ENCODE measurements at places on chromosomes 2 and 18.

- no peak for DNase-seq
Observed at GRCh38 chr18:79849328-79850207, 51.8 kb downstream of the KCNG2 start.

- DNase-seq = no peak
Observed at GRCh38 chr2:206257350-206257749, 17.1 kb upstream of the ZDBF2 start.

DNA sequence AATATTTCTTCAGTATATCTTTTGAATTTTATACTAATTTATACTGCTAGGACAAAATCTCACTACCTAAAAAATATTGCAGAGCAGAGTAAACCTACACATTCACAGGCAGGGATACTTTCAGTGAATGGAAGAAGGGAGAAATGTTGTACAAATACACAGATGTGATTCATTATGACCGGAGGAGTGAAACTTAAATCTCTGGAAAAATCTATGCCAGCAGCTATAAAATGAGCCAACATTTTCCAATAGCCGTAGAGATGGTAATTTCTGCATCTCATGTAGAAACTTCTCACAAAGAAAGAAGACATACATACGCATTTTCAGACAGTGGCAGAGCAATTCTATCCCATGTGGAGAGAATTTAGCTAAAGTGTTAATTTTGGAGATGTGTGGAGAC is 54.8 kb downstream of the KCNS3 start:
- DNase-seq = no peak

DNA sequence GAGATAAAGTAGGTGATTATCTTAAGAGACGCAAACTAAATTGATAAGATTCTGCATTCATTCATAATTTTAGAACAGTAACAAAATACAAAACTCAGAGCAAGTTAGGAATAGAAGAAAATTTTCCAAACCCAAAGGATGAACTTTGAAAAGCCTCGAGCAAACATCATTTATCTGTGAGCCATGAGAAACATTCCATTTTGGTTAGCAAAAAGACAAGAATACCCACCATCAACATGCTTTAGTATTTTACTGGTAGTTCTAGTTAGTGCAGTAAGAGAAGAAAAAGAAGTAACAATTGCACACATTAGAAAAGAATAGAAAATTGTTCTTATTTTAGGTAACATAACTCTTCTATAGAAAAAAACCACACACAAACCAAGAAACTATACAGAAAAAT is 291.3 kb upstream of the TCF4 start:
- no peak for DNase-seq

- no peak for DNase-seq
Observed at GRCh38 chr2:44498551-44498950, 136.8 kb downstream of the CAMKMT start.

DNA sequence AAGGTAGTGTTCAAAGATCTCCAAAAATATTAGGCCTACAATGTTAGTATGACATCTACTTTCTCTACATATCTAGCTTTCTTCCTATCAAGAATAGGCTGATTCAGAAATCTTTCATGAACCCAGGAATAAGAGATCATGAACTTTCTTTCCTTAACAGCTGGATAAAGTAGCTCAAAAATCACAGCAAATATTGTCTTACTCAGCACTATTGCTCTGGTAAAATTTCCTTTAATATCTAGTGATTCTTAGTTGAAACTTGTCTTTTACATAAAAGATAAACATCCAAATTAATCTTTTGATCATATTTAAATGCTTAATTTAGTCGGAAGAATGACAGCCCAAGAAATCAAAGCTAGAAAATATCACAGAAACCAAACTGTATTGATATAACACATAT is 131.9 kb downstream of the NOL4 start:
- DNase-seq = no peak

GRCh38 chr2:6866275-6866671 is 566 bp upstream of the CMPK2 start:
- DNase-seq = no peak

DNA sequence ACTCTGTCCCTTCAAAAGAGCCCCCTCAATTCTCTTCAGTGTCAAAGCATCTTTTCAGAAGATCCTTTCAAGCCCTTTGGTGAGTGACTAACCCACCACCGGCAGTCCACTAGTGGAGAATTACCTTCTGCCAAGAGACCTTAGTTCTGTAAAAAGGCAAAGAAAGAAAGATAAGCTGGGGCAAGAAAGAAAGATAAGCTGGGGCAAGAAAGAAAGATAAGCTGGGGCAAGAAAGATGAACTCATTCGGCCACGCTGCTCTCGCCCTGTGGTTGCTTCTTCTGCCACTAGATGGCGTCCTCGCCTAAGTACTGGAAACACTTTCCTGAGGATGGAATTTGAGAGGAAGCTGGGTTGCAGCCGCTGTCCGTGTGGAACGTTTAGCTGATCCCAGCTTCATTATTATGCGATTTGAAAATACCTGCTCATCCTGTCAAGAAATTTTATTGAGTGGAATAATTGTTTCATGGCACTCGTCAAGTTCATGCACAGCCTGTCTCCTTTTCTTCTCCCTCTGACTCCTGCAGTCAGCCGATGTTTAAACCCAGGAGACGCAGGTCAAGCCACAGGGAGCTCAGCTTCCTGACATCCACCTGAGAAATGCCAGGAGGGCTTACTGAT is 17.3 kb upstream of the ANXA4 start:
- peak; percentile 77 for DNase-seq

- DNase-seq = no peak
Observed at GRCh38 chr18:48891721-48892120, 59.0 kb downstream of the SMAD7 start.

GRCh38 chr2:149082735-149083134 is 44.2 kb downstream of the LYPD6B start:
- no peak for DNase-seq

GRCh38 chr2:88181511-88181910 is 11.4 kb downstream of the THNSL2 start:
- no peak for DNase-seq

DNA sequence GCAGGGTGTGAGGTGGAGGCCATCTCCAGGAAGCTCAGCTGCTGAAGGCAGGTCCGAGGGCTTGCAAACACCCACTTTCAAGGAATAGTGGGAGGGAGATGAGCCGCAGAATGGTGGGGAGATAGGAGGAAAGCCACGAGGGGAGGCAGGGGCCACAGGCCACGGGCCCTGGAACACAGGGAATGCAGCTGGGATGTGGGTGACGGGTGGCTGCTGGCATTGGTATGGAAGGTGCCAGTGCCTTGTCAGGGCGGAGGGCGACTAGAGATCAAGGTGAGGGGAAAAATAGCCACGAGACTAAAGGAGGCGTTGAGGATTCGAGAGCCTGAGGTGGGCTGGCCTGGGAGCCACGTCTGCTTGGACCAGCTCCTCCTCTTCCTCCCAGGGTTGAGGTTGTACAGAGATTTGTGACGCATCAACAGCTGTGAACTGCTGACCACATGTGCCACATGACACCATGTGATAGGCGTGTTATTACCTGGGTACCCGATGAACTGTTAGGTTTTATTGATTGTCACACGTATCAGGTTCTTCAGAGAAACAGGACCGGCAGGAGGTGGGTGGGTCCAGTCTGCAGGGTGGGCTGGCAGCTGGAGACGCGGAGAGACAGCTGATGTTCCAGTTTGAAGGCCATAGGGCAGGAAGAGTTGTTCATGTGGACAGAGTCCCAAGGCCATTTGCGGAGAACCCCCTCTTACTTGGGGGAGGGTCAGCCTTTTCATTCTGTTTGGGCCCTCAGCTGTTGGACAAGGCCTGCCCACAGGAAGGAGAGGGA is 9.9 kb downstream of the IMPA2 start:
- DNase-seq = no peak

DNA sequence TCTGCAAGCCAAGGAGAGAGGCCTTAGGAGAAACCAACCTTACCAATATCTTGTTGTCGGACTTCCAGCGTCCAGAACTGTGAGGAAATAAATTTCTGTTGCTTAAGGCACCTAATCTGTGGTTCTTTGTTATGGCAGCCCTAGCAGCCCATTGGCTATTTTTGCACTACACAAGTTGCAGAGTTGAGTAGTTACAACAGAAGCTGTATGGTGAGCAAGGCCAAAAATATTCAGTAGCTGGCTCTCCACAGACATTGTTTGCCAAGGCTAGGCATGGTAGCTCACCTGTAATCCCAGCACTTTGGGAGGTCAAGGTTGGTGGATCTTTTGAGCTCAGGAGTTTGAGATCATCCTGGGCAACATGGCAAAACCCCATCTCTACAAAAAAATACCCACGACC is 27.1 kb upstream of the SCYGR1 start:
- no peak for DNase-seq

DNA sequence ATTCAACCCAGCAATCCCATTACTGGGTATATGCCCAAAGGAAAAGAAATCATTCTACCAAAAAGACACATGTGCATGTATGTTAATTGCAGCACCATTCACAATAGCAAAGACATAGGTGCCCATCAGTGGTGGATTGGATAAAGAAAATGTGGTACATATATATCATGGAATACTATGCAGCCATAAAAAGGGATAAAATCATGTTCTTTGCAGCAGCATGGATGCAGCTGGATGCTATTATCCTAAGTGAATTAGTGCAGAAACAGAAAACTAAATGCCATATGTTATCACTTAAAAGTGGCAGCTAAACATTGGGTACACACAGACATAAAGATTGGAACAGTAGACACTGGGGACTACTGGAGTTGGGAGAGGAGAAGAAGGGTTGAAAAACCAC is 82.2 kb downstream of the MYO3B start:
- no peak for DNase-seq

DNA sequence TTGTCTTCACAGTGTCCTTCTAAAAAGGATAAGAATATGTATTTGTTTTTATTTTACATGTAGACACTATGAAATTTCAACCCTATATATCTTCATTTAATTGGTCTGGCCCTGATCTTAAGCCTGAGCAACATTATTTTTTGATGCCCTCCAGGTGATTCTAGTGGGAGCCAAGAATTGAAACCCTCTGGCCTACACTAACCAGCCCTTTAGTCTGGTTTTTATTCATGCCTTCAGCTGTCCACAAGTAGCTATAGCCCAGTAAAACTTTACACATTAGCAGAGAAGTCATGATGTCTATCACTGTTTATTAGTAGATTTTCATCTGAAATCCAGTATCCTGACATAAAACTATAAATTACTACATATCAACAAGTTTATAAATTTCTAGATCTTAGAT is 52.7 kb upstream of the UBXN4 start:
- no peak for DNase-seq

DNA sequence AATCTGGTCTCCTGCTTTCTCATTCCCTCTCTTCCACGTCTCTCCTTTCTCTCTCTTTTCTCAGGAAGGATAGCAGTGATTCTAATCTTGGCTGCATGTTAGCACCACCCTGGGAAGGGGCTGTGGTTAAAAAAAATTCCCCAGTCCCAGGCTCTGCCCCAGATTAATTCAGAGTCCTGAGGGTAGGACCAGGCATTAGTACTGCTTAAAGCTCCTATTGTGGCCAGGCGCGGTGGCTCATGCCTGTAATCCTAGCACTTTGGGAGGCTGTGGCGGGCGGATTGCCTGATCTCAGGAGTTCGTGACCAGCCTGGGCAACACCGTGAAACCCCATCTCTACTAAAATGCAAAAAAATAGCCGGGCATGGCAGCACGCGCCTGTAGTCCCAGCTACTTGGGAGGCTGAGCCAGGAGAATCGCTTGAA is 35.4 kb upstream of the EML4 start:
- DNase-seq = no peak

DNA sequence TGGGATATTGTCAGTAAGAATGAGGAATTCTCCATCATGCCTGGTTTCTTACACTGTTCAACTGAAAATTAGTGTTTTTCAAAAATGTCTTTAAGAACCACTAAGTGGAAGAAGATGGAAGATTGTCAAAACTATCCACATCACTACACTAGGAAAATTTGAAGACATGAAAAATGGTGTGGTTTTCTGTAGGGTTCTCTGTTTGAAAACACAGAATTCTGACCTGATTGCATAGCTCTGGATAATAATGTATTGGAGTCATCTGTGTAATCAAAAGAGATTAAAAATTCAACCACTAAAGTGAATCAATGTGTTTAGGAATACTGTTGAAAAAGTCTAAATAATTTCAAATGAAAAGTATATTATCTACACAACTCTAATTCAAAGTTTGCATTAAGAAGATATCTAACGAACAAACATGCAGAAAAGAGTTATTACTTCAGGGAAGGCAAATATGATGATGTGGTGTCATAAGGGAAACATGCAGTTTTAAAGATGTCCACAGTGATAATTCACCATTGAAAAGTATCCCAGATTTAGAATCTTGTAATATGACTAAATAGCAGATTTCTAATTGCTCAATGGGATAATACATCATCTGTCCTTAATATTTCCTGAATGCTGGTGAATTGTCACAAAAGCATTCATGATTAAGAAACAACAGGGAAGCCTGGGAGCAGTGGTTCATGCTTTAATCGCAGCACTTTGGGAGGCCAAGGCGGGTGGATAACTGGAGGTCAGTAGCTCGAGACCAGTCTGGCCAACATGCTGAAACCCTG is 116.9 kb downstream of the ERBB4 start:
- no peak for DNase-seq

- DNase-seq = no peak
Observed at GRCh38 chr2:121665504-121665903, 16.2 kb upstream of the CLASP1 start.

GRCh38 chr2:100178085-100178788 is 35.8 kb upstream of the AFF3 start:
- DNase-seq = no peak

DNA sequence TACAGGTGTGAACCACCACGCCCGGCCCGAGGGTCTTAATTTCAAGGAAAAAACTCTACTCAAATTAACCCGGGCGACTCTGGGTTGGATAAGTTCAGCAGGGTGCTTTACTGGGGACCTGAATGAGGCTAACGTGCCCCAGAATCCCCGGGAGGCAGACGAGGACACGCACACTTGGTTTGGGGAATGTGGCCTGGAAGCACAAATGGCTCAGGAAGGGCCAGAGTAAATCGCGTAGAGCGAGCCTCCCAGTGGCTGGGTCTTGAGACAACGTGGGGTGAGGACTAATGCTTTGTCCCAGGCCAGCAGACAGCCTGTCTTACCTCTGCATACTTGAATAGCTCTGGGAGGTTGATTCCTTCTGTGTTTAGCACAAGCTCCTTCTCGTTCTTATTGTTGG is 75.8 kb downstream of the POLR1A start:
- DNase-seq = no peak

DNA sequence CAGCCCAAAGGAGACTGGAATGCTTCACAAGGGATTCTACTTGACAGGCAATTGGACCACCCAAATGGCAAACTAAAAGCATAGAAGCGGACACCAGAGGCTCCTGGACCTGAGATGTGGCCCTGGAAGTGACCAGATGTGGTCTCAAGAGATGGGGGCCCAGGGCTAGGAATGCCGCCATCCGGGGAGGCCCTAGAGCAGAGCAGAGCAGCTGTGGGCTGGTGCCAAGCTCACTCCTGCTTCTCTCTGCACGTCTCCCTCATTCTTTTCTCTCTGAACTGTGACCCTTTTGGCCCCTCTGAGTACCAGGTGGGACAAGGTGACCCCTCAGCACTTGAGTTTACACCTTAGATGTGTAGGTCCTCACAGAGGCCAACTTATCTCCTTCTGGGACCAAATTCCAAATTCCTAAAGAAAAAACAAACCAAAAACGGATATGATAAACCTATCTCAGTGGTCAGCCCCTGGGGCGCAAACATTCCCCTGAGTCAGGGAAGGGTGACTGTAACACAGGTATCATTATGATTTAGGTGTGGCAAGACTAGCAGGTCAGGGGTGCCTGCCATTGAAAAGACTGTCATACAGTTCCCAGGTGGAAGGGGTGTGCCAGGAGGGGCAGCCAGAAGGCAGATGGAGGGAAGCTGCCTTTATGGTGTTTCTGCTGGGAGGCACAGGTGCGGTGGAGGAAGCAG is 6.5 kb upstream of the IL1R2 start:
- no peak for DNase-seq

GRCh38 chr2:220166616-220167015 is 539.2 kb downstream of the SLC4A3 start:
- no peak for DNase-seq

- no peak for DNase-seq
Observed at GRCh38 chr2:39225567-39225966, 18.2 kb downstream of the CDKL4 start.

Data from stimulated activated CD8-positive, alpha-beta memory T cell treated with anti-CD3 and anti-CD28 coated beads, Interleukin-4, amount 100 ng/mL, for 1 hour (primary cell).